Activated naive CD4-positive, alpha-beta T cell treated with anti-CD3 and anti-CD28 coated beads, Interleukin-2, amount 50 U/mL, for 72 hours (primary cell): ENCODE measurements at places on chromosomes 5 and 9.

- DNase-seq = no peak
Observed at GRCh38 chr9:8234316-8234715, 434.7 kb upstream of the DMAC1 start.

GRCh38 chr9:35993976-35994720 lies 36.2 kb upstream of the OR2S2 start:
- DNase-seq = no peak

- no peak for DNase-seq
Observed at GRCh38 chr9:135743546-135744332, 41.8 kb downstream of the KCNT1 start.

DNA sequence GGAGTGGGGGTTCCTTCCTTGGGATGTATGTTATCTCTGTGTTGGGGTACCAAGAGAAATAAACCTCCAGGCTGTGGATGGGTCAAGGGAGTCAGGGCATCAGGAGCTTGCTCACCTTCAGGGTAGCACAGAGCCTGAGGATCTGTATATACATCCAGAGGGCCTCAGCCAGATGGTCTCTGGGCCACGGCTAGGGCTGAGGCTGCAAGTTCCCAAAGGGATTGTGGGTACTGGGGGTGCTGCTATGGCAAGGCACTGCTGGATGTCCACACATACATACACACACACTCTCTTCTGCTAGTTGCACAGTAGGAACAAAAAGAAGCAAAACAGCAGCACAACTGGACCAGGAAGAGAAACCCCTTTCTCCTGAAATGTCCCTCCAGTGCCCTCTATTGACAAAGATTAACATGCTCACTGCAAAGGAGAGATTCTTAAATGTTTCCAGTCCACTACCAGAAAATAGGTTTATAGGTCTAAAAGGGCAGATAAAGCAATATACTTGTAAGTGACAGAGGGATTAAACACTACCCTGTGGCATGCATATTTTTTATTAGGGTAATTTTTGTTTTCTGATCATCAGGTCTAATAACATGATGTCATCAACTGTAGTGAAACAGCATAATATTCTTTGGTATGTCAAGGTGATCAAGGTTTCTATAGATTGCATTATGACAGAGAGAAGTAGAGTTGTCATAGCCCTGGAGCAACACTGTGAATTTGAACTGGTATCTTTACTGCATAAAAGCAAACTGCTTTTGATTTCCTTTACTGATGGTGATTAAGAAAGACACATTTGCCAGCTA lies 56.3 kb upstream of the KCNN2 start:
- DNase-seq = no peak

GRCh38 chr5:112635276-112635675 lies 102.4 kb upstream of the APC start:
- DNase-seq = no peak

GRCh38 chr5:35171078-35171477 lies 59.2 kb downstream of the PRLR start:
- no peak for DNase-seq

DNA sequence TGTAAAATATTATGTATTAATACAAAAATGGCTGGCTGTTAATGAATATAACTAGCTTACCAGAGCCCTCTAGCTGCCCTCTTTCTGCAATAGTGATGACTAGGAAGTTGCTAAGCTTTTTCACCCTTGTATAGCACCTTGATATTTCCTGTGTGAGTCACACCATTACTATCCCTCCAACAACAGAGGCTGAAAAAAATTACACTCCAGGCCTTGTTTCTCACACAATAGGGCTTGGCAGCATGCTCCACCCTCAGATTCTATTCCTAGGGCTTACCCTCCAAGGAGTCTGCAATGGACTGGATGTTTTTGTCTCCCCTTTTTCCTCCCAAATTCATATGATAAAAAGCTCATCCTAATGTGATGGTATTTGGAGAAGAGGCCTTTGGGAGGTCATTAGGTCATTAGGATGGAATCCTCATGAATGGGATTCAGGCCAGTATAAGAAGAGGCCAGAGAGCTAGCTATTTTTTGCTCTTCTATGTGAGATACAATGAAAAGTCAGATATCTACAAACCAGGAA lies 184.6 kb upstream of the MAP1B start:
- DNase-seq = no peak

DNA sequence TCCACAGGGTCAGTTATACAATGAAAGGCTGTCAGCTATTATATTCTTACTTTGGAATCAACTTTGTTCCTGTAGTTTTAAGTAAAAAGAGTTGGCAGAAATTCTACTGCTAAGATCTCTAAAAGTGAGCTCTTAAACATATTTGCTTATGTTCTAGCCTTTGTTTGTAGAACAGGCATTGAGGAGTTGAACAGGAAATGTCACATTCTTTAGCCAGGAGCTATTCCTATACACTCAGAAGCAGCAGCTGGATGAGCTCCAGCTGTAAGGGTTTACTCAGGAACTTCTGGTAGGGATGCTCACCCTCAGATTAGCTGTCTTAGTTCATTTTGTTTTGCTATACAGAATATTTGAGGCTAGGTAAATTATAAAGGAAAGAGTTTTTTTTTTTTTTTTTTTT lies 22.4 kb upstream of the SPINK14 start:
- no peak for DNase-seq

- peak; percentile 15 for DNase-seq
Observed at GRCh38 chr9:87792831-87793288, 66.9 kb downstream of the CTSL start.

DNA sequence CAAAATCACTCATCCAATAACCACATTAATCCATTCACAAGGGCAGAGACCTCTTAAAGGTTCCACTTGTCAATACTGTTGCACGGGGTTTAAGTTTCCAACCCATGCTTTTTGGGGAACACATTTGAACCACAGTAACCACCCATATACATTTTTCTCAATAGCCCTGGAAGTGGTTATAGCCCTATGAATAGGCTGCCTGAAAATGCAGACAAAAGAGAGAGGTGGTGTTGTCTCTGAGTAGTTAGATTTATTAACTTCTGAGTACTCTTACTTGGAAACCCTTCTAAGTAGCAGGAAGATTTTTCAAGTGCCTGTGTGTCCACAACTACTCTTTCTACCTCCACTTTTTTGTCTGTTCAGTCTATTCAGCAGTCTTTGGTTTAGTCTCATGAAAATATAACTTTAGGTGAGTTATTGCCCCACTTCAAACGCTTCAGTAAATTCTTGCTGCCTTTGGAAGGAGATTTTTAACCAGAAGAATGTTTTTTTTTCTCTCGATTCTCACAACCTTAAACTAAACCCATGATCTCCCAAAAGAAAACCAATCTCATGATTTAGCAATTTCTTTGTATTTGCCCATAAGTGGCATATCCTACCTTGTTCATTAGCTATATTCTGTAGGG lies 42.6 kb downstream of the ARHGEF28 start:
- DNase-seq = no peak
